Fibroblast of skin of left biceps (primary cell): ENCODE measurements at places on chromosomes 2 and 18.

- DNase-seq = peak; percentile 75
These were observed 590.8 kb upstream of the ID2 start for GRCh38 chr2:8090748-8091700.

DNA sequence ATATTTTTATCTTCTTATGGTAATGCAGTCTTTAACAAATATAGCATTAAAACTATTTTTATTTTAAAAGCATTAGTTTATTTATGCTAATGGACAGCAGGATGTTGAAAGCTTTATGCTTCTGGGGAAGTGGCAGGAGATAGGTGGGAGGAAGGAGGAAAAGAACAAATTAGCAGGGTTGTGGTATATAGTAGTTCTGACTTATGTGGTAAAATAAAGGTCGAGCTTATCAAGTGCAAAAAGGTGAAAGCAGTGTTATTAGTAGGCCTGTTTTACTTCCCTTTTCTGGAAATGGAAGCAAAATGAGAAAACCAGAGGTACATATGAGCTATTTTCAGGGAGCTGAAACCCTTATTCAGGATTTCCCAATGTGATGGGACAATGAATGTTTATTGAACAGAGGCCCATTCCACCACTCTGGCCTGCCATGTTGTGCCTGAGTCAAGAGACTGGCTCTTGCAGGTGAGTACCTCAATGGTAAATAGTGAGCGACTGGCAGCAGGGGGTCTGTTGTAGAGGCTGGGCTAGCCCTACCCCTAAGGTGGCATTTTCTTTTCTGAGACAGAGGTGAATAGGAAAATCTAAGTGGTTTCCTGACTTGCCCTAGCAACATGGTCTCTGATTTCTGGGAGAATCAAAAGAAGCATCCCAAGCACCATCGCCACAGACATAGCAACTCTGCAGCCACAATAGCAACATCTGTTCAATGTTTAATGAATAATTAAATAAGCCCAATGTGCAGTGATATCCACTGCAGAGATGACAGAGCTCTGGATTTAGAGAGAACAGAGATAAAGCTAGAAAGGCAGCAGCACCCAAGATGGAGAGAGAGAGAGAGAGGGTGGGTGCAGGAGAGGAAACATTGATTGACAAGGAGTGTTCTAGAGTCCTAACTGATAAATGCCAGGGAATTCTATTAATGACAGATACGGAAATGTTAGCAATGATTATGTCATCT is 119.7 kb downstream of the UPP2 start:
- DNase-seq = no peak

DNA sequence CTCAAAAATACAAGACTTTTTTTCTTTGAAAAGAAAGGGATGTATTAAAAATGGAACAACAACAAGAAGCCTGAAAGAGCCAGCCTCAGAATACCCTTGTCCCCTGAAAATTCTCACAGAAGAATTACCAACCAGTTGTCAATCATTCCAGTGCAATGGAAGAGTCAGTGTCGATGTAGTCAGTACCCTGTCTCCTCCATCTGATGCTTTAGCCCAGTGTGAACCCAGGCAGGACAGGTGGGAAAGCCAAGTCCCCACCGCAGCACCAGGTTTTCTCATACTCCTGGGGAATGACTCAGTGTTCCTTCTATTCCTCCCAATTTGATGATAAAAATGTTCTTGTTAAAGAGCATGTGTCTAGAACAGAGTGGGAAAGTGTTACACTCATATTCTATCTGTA is 332.0 kb upstream of the CHAC2 start:
- DNase-seq = no peak

DNA sequence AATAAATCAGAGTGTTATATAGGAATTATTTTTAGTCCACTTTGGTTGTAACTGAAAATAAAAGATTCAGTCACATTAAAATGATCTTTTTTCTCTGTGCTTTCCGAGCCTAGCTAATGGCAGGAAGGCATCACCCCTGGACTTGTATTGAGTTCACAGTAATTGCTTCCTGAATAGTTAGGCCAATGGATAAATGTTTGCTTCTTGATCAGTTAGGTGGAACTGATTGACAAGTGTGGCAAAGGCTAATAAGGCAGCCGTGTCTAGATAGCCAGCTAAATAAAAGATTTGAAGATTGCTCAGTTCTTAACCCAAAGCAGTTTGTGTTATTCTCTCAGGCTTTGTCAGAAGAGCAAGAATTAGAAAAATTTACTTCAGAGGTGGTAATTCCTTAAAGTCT is 20.8 kb downstream of the FAM171B start:
- DNase-seq = no peak

- DNase-seq = no peak
These were observed 23.4 kb downstream of the ARHGAP15 start for GRCh38 chr2:143152637-143153036.

DNA sequence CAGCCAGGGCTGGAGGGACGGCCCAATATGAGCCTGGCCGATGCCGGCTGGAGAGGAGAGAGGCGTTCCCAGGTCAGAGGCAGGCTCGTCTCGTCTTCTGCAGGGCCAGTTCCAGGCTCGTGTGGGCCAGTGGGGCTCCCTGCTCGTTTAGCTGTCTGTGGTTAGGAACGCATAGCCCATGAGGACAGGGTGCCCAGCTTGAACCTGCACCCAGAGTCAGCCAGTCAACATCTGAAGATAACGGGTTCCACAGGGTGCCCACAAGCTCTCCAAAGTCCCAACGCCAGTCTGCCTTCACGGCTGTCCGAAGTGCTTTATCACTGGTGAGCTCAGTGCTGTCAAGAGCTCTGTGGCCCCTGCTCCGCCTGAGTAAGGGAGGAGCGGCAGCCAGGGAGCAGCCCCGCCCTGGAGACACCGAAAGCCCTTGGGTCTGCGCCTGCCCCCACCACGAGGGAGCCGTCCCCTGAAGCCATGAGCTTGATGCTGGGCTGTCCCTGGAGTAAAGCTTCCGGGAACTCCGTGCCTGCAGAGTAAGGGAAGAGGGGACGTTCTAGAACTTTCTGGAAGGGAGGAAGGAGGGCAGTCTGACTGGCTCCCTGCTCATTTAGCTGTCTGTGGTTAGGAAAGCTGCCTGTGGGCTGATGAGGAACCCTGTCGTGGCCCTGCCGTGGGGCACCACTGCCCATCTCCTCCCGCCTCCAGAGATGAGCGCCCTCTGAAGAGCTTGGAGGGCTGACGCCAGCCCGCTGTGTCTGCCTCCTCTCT is 2.7 kb upstream of the HSBP1L1 start:
- no peak for DNase-seq

DNA sequence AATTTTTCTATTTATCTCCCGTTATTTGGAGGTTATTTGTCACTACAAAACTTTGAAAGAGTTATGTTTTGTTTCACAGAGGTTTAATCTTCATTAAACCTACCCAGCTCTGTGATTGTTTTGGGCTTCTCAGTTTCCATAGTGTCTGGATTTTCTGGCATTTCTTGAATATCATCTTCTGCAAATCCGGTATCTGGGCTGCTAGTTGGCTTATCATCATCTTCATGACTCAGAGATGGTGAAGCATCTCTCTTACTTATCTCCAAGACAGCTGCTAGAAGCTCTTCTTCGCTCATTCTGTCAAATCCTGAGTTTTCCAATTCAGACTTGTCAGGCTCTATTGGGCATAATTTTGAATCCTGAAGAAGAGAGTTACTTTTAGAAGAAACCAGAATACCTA is 55.6 kb downstream of the VIL1 start:
- no peak for DNase-seq

- DNase-seq = peak; percentile 82
These were observed 1060.6 kb upstream of the FANCL start for GRCh38 chr2:59301466-59302402.

GRCh38 chr2:183339311-183339710 is 215.1 kb downstream of the NUP35 start:
- no peak for DNase-seq

GRCh38 chr2:37652199-37652640 is 19.2 kb downstream of the CDC42EP3 start:
- DNase-seq = no peak

DNA sequence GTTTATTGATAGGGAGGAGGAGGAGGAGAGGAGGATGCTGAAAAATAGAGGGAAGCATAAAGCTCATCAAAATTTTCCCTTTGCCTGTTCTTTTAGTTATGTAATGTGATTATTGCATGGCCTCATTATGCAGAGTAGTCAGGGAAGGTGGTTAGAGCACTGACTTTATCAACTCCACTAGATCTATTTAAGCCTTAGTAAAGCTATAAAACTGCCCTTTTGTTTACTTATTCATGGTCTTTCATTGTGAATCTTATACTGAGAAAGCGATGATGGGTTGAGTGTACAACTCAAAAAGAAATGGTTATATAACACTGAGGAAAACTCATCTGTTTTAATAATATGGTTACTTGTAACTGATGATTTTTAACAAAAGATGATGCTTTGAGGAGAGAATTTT is 81.7 kb downstream of the MAP4K4 start:
- no peak for DNase-seq

DNA sequence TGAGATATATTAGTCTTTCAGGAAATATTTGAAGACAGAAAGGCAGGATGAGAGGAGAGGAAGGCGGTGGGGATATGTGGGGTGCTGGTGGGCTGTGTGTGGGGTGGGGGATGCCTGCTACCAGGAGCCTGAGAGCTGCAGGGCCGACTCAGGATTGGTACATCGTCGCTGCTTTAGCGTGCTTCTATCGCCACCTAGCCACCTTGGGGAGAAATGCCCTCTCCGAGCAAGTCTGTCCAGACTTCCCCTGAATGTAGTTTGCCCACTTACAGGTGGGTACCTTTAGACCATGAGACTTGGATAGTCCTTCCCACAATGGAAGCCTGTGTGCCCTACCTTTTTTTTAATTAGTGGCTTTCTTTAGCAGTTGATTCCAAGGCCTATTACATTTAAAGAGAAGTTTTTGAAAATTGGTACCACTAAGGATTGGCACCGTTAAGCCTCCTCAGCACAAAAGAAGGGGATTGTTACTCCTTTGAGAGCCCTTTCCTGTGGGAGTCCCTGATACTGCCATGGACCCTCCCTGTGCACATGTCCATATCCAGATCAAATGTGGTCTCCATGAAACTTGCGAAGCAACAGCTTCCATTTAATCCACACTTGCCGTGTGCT is 114.1 kb upstream of the NDUFV2 start:
- DNase-seq = no peak

DNA sequence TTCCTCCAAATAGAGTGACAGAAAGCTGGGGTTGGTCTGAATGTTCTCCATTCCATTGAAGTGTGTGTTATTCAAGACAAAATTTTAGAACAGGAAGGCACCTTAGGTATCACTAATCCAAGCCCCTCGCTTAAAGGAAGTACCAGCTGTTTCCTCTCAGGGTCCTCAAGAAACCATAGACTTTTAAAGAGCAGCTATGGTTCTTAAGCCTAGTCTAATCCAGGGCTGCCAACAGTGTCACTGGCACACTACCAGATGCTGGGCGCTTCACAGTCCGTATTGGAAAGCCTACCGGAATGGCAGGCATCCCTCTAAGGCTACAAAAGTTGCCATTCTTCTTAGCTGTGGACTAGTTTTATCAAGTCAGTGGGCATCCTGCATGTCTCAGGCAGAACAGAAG is 1.9 kb downstream of the NEMP2 start:
- DNase-seq = no peak
